ENCODE measurements at places on chromosomes 1 and 21.

GRCh38 chr21:41610042-41610839 lies 102.3 kb upstream of the TMPRSS2 start:
- no peak for DNase-seq

DNA sequence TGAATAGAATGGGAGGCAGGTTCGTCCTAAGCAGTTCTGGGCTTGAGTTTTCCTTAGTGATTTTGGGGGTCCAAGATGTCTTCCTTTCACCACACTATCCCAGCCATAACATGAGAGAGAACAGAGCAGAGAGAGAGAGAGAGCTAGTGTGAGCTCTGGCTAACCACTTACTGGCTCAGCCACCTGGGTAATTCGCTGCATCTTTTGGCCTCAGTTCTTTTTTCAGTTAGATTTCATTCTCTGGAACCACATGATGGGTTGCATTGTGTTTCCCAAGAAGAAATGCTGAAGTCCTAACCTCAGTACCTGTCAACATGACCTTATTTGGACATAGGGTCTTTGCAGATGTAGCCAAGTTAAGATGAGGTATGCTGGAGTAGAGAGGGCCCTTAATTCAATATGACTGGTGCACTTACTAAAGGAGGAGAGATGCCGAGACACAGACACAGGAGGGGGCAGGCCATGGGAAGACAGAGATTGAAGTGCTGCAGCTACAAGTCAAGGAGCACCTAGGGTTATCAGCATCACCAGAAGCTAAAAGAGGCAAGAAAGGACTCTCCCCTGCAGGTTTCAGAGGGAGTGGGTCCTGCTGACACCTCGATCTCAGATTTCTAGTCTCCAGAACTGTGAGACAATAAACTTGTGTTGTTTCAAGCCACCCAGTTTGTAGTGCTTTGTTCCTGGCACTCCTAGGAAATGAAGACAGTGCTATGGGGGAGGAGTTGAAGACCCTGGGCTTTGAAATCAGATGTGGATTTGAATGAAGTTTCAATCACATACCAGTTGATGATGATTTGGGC lies 26.2 kb upstream of the TARBP1 start:
- DNase-seq, result no peak

- no peak for DNase-seq
Observed at GRCh38 chr1:61259379-61260148, 177.2 kb downstream of the NFIA start.

DNA sequence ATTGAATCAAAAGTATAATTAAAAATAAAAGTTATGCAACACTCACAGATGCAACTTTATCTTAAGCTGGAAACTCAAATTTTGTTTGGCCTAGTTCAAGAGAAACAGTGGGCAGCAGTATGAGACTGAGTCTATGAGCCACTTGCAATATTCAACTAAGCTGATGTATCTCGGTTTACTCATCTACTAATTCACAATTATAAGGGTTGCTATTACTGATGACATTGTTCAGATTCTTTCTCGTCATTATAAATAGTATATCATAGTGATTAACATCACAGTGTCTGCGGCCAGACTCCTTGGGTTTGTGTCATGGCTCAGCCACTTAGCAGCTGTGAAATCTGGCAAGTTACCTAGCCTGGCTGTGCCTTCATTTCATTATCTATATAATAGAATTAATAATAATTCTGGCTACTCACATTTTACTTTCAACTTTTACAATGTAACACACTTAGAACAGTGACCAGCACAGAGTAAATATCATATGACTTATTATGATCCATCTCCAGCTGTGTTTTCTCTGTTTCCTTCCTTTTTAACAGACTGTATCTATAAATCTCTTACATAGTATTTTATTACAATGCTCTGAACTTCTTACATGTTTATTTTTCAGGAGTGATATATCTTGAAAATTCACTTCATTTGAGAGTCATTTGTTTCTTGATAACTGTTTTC lies 194.3 kb upstream of the RGS18 start:
- no peak for DNase-seq

- DNase-seq, result no peak
Observed at GRCh38 chr21:46435786-46436227, 22.9 kb upstream of the DIP2A start.

DNA sequence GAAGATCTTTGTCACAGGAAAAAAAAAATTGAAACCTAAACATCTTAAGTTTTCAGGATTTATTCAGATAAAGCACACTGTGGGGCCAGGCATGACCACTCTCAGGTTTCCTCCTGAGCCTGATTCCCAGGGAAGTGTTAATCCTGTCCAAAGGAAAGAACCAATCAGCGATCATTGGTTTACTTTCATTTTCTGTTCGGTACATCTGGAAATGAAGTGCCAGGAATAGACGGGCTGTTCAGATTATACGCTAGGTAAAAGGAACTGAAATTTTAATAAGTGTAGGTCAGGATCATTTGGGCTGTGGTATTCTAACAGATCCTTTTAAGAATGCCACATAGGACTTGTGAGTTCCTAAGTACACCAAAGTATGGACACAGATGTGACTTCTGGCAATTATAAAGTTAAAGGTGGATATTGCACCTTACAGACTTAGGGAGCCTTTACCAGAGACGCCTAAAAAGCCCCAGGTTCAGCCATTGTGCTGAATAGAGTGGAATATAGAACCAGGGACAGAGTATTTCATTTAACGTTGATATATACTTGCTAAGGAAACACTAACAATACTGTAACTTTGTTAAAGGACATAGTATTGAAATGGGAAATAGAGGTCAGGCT lies 9.3 kb upstream of the CACYBP start:
- no peak for DNase-seq
